ENCODE measurements at places on chromosomes 5 and 9.

DNA sequence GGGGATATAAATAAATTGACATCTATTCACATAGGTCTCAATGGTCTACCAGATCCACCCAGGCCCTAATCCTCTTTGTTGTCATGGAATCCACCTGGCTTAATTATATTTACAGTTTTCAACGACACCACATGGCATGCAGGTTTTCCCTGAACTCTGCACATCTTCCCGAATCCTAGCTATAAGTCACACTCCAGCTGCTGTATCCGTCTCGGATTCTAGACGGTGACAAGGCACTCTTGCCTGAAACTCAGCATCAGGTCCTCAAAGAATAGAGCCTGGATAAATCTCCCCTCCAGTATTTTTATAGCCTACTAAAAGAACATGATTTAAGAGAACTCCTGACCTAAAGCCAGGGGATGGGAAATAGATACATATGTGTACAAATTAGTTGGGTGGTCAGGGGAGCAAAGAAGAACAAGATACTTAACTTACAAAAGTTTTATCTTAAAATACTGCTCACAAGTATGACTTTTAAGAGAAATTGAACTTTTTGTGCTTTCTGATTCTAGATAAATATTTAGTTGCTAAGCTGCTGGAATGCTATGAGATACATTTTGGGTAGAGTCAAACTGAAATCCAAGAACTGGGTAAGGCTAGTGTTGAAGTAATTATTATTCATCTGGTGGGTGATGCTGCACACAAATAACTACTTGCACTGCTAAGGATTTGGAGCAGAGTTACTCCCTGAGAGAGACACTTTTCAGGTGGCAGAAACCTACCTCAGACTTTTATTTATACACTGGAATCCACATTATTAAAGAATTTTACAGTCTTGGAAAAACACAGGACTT, 187.3 kb downstream of the EFNA5 start:
- DNase-seq, result no peak

- DNase-seq, result no peak
Measured at GRCh38 chr5:164148292-164148691, 642.9 kb downstream of the MAT2B start.

DNA sequence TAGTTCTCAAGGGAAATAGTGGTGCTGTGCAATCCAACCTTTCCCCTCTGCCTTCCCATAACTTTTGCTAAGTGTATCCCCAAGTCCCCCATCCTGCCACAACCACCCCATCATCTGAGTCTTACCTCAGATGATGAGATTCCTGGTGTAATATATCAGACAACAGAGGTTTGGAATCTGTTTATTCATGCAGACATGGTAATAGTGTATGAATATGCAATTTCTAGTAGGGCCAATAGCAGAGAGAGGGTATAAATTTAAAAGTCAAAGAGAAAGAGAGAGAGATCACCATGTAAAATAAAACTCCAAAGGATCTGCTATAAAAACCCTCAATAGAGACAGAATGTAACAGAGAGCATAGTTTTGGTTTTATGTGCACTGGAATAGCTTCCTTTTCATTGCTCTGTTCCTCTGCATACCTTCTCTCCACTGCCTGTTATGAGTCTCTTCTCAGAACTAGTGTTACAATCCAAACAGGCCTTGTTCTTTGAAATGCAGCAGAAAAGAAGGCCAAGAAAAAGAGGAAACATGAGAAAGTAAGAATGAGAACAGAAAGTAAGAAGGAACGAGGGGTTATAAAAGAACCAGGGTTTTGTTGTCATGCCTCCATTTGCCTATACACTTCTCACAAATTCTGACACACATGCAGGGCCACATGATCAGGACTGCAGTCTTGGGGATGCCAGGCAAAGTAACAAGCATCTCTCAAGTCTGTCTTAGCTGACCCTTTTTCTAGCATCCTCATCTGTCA, 278.0 kb downstream of the CETN3 start:
- no peak for DNase-seq

DNA sequence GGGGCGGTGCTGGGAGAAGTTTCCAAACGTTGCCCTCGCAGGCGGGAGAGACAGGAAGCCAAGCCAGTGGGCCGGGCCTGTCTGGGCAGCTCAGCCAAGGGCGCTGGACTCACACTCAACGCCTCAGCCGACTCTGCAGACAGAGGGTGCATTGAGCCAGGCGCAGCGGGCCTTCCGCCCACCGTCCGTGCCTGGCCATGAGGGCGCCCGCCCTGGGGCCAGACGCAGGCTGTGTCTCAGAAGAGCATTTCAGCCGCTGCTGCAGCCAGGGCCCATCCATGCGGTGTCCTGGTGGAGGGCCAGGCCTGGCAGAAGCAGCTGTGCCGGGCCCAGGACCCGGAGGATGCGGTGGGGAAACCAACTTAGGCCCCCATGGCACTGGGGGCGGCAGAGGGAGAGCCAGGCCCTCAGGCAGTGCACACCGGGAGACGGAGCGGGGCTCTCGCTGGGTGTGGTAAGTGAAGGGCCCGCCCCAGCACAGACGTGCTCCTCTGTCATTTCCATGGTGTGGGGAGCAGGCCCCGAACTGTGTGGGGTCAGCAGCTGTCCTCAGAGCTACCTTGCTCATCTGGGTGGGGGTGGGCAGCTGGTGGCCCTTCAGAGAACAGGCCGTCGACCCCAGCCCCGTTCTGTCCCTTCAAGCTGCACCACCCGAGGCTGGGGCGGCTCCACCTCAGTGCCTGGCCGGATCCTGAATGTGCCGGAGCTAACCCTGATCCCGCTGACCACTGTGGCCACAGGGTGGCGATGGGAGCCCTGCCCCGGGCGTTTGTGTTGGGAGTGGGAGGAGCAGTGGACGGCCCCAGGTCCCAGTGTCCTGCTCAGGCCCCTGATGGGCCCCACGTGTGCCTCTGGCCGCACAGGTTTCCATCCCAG, 18.0 kb downstream of the DNLZ start:
- no peak for DNase-seq

DNA sequence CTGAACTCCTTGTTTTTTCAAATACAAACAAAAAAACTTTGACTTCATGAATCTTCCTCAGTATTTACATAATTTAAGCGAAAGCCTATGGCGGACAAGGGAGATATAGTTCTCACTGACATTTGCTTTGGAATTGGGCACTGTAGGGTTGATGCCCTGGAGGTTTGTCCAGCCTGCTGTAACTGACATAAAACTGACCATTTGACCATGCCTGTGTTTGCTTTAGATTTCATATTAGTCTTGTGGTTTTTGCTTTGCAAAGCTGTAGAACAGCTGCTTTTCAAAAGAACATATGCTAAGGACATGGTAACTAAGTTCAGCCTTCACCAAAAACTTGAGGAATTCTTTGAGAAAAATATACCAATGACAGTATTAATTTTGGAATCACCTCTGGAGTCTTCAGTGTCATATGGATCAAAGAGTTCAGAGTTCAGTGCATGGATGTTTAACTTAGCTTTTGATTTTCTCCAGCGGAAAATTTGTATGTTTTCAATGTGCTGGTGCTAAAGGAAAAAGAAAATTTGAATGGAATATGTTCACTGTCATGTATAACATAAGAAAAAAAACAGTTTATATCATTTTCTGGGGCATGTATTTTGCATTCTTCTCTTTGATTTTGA, 1013.1 kb downstream of the NR2F1-AS1 start:
- DNase-seq, result no peak

DNA sequence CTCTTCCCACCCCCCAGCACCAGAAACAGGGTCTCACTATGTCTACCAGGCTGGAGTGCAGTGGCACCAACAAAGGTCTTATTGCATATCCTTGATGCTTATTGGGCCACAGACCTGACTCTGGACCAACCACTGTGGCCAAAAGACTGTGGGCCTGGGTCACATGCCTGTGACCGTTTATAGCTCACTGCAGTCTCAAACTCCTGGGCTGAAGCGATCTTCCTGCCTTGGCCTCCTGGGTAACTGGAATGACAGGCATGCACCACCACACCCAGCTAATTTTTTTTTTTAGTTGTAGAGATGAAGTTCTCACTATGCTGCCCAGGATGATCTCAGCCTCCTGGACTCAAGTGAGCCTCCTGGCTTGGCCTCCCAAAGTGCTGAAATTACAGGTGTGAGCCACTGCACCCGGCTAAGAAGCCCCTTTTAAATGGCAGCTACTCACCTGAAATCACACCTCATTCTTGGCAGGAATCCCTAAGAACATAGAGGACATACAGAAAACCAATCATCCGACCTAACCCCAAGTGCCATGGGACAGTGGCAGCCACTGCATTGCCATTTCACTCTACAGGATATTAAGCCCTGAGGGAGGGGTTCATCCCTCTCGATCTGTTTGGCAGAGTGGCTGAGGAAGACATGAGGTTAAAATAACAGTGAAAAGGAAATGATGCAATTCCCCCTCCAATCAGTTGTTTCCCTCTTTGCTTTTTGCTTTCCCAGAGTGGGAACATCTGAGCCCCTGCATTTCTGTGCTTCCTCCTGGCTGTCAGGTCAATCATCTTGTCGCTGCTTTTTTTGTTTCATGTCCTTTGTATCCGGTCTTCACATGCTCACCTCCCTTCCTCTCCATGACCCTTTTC, 74.6 kb downstream of the LRRC70 start:
- DNase-seq, result no peak

DNA sequence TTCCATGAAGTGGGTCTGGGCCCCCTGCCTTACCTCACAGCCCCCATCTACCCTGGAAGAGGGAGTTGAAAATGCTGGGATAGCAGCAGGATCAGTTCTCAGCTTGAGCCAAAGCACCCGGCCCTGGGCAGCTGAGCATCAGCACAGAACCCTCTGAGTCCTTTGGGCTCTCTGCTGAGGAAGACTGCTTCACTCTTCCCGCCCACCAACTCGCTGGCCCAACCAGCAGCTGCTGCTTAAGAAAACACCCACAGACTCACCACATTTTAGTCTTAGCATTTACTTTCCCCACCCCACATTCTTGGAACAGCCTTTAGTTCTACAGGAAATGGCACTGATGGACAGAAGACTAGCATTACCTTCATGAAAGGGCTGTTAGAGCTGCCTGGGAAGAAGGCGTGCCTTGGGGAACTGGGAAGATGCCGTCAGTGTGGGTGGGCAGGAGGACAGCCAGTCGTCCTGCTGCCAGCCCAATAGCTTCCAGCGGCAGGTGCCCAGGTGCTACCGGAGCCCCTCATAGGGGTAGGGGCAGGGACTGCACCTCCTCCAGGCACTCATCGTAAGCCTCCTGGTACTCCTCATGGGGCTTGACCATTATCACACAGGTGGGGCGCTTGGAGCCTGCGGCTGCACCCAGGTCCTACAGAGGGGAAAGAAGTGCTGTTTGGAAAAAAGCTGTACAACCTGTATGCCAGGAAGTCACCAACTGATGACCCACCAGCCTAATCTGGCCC, 4.3 kb downstream of the NHP2 start:
- DNase-seq, result no peak

DNA sequence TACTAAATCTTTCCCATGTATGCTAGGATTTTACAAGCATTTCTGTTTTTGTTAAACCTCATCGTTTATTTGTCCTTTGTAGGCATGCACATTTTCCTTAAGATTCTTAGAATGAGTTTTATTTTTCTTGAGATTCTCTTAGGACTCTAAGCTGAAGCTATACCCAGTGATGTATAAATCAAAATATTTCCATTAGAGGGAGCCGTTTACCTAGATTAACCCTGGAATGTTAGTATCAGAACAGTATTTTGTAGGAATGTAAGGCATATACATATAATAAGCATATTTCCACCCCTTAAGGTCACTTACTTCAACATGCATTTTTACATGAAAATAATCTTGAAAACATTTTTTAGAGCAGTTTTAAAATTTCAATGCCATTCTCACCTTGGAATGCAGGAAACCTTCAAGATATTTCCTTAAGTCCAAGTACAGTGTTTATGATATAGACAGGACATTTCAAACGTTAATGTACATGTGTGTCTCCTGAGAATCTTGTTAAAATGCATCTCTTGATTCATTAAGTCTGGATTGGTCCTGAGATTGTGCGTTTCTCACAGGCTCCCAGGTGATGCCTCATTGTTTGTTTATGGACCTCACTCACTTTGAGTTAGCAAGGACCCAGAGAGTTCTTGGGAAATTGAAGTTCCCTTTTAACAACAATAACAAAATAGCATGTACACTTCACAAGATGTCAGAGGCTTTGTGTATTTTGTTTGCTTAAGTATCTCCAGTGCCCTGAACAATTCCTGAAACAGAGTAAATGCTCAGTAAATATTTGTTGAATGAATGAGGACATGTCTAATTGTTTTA, 34.9 kb upstream of the FCHO2 start:
- DNase-seq, result peak; percentile 43

DNA sequence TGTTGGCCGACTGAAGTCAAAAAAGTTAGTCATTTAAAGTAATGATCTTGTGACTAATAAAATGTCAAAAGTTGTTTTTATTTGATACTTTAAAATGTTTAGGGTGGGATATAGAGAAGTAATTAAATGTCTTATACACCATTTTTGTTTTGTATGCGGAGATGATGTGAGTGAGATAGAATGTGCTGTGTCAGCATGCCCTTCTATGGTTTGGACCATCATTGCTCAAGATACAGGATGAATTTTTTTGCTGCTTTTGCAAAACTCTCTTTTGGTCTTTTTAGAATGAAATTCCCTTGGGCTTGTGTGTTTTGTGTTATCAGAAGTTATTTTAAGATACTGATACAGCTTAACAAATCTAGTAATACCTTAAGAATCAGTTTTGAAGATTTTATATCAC, 12.5 kb downstream of the SRFBP1 start:
- DNase-seq, result no peak

DNA sequence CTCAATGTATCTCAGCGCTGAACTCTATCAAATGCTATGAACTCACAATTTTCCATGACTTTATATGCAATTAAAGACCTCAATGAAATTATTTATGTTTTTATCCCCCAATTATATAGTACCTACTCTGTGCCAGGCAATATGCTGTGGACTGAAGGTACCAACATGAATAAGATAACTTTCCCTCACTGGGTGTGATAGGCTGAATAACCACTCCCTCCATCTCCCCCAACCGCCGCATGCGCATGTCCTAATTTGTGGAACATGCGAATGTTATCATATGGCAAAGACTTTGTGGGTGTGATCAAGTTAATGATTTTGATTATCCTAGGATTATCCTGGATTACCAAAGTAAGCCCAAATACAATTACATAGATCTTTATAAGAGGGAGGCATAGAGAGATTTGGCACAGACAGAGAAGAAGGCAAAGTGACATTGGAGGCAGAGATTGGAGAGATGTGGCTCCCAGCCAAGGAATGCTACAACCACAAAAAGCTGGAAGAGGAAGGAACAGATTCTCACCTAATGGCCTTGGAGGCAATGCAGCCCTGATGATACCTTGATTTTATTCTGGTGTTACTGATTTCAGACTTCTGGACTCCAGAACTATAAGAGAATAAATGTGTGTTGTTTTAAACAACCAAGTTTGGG, 149.1 kb upstream of the VCAN start:
- DNase-seq, result no peak

- no peak for DNase-seq
Measured at GRCh38 chr5:153672347-153673090, 182.0 kb downstream of the GRIA1 start.

GRCh38 chr5:170075696-170076095, 30.0 kb upstream of the FOXI1 start:
- DNase-seq, result no peak

DNA sequence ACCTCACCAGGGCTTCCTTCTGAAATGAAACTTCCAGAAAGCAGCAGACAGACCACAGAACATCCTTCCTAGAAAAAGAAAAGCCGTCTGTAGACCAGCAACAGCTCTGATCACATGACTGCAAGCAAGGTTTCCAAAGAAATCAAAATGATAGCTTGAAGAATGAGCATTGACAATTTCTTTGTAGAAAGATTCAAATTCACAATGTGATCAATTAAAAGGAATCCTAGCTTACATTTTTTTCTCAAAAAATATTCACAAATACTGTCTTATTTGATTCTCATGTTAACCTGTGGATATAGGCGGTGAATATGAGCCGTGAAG, 144.9 kb downstream of the MTX3 start:
- no peak for DNase-seq

All from LoVo (cell line).